ELF-1 (cell line): ENCODE measurements at places on chromosomes 3 and 15.

DNA sequence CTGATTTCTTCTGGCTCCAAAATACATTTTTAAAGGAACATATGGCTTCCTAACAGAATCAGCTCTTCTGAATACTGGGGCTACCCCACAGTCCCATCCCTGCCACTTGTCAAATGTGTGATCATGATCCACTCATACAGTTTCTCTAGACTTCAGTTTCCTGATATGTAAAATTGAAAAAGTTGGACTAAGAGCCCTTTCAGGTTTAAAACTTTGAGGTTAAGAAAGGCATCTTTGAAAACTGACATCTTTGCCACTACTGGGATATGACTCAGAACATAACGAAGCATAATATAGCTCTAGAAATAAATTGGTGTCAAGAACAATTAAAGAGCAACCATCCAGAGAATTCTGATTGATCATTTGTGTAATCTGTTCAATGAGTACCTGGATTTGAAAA, 248.3 kb downstream of the IL5RA start:
- no peak for DNase-seq

DNA sequence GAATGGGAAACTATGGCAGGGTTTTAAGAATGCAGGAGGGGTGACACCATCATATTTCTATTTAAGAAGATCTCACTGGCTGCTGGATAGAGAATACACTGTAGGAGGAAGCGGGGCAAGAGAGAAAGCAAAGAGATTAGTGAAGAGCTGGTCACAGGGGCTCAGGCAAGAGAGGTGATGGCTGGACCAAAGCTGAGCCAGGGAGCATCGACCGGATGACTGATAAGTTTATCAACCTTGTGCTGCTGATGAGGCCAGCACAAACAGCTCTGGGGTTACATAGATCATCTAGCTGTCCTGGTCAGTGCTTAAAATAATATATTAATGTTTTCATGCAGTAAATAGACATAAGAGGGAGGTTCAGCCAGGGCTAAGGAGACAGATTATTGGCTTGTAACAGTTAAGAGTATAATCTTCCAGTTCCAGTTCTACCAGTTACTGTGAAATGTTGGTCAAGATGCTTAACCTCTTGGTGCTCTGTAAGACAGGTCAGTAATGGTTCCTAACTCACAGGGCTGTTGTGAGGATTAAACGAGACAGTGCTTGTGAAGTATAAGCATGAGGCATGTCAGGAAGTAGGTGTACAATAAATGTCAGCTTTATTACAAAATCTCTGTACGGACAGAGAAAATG, 201.0 kb upstream of the FEZF2 start:
- no peak for DNase-seq

DNA sequence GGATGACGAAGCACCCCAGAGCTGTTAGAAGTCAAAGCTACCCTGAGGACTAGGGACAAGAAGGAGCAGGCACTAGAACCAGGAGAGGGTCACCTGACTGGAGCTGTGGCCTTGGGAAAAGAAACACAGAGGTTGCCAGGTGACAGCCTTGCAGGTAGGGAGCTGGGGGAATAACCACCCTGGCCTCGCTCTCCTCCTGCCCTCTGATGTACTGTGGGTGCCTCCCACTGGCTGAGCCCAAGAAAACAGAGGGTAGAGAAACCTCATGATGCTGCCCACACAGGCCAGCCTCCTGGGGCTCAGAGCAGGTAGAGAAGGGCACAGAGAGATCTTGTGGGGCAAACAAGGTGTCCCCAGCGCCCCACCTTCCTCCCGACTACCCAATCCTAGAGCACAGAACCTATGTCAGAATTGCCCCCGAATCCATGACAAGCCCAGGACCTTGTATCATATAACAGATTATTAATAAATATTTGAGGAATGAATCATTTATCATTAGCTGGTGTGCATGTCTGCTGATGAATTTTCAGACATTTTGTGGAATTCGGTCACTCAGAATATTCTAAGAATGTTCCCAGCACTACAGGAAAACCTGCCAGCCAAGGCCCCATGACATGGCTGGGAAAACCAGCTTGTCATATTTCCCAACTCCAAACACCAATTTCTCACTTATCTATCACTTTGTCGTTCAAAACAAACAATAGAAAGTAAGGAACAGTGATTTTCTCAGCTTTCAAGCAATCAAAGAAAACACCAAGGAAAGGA, 59.8 kb upstream of the MEX3B start:
- peak; percentile 21 for DNase-seq

DNA sequence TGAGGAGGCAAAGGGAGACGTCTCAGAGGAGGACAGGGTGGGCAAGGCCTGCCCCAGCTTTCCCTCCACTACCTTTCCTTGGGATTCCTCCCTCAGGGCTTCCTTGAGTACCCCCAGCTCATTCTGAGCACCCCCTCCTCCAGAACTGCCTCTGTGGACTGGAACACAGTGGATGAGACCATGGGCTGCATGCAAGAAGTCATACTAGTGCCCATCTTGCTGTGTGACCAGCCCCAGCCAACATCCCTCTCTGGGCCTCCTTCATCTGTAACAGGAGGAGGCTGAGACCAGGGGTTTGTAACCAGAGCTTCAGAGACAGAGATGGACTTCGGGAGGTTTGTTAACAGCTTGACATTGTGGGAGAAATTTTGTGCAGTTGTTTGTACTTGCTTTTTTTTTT, 25.6 kb downstream of the FEM1B start:
- no peak for DNase-seq

- DNase-seq: no peak
Observed at GRCh38 chr15:74460298-74460697, 662 bp downstream of the UBL7 start.
